ENCODE measurements at places on chromosomes 3 and 15. TPM values are rescaled to one million over a fixed set of nuclear protein-coding genes. Genes with fewer than 3 reads are reported as not detected.

GXYLT2 gene
- 1.6 TPM for total RNA-seq

VWA5B2 gene
- total RNA-seq = 0.83 TPM

WDR93 gene
- total RNA-seq = not detected

GABRB3 gene
- 0.67 TPM for total RNA-seq

ADPRH gene
- 5.0 TPM for total RNA-seq

GRAMD1C gene
- total RNA-seq = 29.4 TPM

MED12L gene
- total RNA-seq = 0.09 TPM

CD86 gene
- not detected for total RNA-seq

PAQR5 gene
- total RNA-seq = 19.4 TPM

ALDH1A2 gene
- 1.1 TPM for total RNA-seq

GNB4 gene
- total RNA-seq = 4.7 TPM

All from Peyer's patch (tissue), 4 donors.